ENCODE measurements at places on chromosomes 11 and 22.

- no peak for DNase-seq
These were observed 34.3 kb upstream of the PRODH start for GRCh38 chr22:18970176-18970947.

DNA sequence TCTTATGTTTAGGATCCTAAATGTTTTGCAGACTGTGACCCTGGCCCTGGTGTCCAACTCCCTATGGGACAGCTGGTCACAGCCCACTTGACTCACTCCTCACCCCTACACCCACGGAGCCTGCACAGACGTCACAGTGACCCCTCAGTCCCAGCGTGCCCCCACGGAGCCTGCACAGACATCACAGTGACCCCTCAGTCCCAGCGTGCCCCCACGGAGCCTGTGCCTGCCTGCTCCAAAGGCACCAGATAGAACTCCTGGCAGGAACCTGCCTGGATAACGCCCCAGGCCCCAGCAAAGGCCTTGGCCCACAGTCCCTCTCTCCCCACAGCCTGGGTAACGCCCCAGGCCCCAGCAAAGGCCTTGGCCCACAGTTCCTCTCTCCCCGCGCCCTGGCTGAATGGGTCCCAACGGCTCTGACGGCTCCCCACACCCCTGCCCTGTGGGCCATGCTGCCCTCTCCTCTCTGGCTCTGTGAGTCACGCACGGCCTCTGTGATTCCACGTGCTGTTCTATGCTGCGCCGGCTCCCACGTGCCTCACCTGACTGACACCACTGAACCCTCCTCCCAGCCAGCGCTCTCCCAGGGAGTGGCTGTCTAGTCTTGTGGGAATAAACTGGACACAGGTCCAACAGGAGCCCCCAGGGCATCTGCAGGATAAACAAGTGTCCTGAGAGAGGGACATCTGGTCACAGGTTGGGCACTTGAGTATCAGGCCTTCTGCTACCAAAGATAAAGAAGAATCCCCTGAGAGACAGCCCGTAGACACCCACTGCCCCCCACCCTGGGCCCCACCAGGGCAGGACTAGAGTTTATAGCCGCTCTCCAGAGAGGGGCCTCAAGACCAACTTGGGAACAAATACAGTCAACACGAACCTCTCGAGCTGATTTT, 250.3 kb downstream of the BRD1 start:
- no peak for DNase-seq

- DNase-seq: no peak
These were observed 1.9 kb upstream of the MPZL2 start for GRCh38 chr11:118265954-118266353.

DNA sequence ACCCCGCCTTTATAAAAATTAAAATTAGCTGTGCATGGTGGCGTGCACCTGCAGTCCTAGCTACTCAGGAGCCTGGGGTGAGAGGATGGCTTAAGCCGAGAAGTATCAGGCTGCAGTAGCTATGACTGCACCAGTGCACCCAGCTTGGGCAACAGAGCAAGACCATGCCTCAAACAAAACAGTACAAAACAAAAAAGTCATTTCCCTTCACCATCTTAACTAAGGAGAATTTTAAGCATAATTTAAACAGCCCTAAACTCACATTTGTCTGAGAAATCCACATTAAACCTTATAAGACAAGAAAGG, 23.3 kb upstream of the TFIP11 start:
- DNase-seq: no peak

DNA sequence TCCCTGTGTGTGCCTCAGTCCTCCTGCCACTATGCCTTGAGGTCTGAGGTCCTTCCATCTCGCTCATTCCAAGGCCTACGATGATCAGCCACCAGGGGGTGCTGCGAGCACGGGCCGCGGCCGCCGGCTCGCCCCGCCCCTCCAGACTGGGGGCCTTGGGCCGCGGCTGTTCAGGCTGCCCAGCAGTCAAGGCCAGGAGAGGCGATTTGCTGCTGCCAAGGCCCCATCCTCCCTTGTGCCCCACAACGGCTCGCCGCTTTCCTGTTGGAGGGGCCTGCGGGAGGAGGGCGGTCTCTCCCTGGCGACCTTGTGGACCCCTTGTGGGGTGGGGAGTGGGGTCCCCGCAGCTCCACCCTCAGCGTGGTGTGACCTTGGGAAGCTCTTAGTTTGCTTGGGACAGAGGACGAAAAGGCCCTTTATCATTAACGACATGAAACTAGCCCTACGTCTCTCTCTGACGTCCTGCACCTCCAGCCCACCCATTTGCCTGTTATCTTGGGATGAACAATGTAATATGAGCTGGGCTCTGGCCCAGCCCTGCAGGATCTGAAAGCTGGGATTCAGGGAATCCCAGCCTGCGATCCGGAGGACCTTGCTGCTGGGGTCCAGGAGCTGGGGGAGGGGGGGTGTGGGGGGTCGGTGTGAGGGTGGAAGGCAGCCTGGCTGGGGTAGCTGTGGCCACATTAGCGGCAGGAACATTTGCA, 5.3 kb upstream of the GALR3 start:
- DNase-seq: peak; percentile 69

DNA sequence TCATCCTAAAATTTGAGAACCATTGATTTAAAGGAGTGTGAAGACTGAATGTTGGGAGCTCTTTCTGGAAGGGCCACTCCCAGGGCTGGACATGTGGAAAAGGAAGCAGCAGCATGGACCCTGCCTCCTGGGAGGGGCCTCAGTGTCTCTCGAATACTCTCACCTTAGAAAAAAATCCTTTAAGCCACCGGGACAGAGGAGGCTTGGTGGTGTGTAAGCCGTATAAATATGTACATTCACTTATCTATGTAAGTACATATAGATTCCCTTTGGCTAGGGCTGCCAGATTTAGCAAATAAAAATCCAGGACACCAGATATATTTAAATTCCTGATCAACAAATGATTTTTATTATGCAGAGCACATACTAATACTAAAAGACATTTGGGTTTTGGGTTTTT, 17.6 kb downstream of the NTM start:
- no peak for DNase-seq

DNA sequence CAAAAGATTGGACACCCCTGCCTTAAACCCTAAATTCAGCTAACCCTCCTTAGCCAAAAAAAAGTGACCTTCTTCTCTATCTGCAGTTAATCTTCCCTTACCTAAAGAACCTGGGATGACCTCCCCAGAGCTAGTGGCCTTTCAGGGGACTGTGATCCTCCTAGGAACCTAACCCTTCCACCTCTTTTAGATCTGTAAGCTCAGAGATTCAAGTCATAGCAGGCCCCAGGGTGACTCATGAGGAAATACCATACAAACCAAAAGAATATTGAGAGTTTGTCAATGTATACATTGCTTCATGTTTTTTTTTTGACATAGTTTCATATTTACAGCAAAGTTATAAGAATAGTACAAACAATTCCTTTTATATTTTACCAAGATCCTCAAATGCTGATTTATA, 38.3 kb upstream of the CXCR5 start:
- peak; percentile 36 for DNase-seq

- DNase-seq: peak; percentile 18
These were observed 199.9 kb downstream of the DSCAML1 start for GRCh38 chr11:117597071-117597470.

DNA sequence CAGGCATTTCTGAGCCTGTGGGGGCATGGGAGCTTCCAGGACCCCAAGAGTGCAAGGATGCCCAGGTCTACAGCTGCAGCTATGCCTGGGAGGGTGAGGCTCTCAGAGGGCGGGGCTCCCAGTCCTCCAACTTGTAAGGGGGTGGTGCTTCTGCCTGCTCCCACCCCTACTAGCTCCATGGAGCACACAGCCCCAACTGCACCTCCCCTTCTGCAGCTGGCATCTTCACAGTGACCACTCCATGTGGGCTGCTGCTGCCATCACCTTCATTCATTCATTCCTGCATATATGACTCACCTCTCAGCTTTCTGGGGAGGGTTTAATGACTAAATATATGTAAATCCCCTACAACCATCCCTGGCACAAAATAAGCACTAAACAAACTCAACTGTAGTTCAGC, 43.8 kb downstream of the CHST1 start:
- DNase-seq: no peak

DNA sequence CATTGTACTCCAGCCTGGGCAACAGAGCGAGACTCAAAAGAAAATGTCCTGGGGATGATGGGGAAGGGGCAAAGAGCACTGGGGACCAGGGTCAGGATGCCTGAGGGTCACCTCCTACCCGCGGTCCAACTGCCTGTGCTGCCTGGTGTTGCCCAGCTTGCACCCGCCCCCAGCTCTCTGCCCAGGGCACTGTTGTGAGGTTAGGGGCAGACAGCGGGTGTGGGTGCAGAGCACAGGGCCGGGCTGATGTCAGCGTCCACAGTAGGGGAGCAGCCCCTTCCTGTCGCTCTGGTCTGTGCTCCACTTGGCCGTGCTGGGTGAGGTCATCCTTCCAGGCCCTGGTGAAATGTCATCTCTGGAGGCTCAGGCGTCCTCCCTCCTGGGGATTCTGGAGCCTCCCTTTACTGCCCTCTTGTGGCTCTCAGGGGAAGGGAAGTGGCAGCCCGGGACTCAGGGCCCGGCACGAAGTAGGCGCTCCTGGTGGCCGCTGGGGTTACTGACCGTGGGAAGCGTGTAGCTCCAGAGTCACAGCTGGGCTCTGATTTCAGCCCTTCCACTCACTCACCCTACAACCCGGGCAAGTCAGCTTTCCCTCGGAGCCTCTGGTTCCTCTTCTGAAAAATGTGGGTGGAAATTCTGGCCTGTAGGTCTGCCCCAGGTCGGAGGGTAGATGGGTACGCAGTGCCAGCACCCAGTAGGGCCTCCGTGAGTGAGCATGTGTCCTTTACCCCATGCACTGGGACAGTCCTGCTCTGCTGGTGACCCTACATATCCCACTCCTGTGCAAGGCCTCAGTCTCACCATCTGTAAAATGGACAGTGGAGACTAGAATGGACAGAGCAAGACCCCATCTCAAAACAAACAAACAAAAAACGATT, 17.3 kb upstream of the PRR5 start:
- DNase-seq: peak; percentile 95

DNA sequence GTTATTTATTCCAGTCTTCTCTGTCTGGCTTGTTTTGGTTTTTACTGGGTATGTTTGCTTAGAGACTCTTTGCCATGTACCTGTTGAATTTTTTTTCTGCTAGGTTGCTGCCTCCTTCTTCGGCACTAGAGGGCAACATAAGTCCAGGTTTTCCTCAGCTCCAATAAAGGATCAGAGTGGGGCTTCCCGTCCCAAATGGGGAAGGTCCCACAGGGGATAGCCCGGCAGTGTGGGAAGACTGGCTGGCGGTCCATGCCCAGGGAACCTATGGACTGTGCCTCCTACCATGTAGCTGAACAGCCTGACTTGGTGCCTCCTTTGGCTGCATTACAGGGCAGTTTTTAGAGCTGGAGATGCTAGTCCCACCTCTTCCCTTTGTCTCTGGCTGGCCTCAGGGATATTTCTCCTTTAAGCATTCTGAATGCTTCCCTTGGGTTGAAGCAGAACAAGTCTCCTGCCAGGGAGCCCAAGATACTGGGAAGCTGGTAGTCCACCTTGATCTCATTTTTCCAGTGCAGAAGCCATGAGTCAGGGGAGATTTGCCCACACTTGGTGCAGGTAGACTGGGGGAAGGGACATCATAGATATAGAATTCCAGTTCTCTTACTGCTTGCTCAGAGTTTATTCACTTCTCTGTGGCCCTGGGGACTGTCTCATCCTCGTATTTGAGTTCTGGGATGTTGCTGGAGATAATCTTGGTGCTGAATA, 60.2 kb downstream of the BRD1 start:
- peak; percentile 39 for DNase-seq

GRCh38 chr11:65920372-65920802, 1.2 kb downstream of the DRAP1 start:
- no peak for DNase-seq

- peak; percentile 50 for DNase-seq
These were observed 2.5 kb downstream of the GNG3 start for GRCh38 chr11:62710001-62710345.

DNA sequence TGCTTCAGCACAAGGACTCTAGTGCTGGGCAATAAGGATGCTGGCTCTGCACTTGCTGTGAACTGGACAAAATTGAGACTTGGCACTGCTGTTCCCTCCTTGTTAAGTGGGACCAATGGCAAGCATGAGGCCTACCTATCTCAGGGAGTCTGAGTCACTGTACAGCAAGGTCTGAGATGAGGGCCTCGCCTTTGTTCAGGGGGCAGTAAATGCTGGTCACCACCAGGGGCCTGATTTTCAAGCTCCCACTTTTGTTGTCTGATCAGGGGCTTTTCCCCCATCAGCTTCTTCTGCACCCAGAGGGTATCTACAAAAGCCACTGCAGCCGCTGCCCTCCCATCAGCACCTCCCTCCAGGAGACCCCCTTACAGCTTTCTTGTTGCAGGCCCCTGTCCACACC, 22.8 kb downstream of the DHCR7 start:
- DNase-seq: no peak

DNA sequence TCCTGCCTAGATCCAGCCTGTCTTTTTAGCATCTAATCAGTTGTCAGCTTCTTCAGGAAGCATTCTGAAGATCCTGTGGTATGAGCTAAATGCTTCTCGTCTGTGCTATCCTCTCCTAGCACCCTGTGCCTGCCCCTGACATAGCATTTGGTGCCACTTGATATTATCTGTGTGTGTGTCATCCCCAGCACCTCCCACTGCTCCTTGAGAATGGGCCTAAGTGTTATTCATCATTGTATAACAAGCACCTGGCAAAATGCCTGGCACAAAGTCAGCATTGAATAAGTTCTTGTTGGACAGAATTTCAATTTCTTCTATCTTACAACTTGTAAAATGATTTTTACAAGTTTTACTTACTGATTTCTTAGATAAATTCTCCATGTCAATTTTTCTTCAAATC, 28.1 kb upstream of the OLFML1 start:
- peak; percentile 33 for DNase-seq

GRCh38 chr11:114284021-114284420, 12.2 kb upstream of the NNMT start:
- peak; percentile 36 for DNase-seq

- no peak for DNase-seq
These were observed 351.9 kb downstream of the TENM4 start for GRCh38 chr11:79088967-79089366.

GRCh38 chr11:131002145-131002544, 85.9 kb upstream of the SNX19 start:
- DNase-seq: no peak
